Natural killer cell treated with Interleukin-12 subunit alpha and Interleukin-12 subunit beta and Interleukin-15 and Interleukin-18, amount 100 ng/mL, for 72 hours (primary cell): ENCODE measurements at places on chromosomes 13 and 19. TPM values are rescaled to one million over a fixed set of nuclear protein-coding genes. Genes with fewer than 3 reads are reported as not detected.
A peak's percentile ranks its signal among the peaks of the same experiment; 100 is the strongest.

CGB8 gene
- total RNA-seq, result not detected

IL12RB1 gene
- 109 TPM for total RNA-seq

C19orf85 gene
- total RNA-seq, result not detected

AP1M1 gene
- 145 TPM for total RNA-seq

KLHL1 gene
- total RNA-seq, result not detected

C13orf42 gene
- not detected for total RNA-seq

BCL3 gene
- total RNA-seq, result 122 TPM

SDHAF1 gene
- total RNA-seq, result 21.4 TPM

DNA sequence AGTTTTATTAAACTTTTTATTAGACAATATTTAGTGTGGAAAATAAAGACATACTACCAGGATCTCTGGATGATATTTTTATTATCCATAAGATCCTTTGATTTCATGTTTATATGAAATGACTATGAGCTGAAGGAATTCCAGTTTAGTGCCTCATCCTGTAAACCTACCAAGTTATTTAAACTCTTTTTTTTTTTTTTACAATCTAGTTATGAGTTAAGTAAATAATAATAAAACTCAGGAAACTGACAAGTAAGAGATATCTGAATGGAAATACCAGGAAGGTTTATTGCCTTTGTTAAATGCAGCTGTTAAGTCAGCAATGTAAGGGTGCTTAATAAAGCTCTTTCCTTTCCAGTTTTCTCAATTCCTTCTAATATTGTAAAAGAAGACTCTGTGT lies 53.9 kb downstream of the RXFP2 start:
- no peak for DNase-seq
- H3K4me1 ChIP-seq, result no peaks in the 10 kb centered on the region
- H3K27me3 ChIP-seq, result no peaks in the 10 kb centered on the region
- no peaks in the 10 kb centered on the region for H3K36me3 ChIP-seq
- H3K27ac ChIP-seq, result no peak overlapping the region
- no peak overlapping the region for H3K4me3 ChIP-seq

- H3K27ac ChIP-seq, result no peak overlapping the region
- H3K4me1 ChIP-seq, result no peaks in the 10 kb centered on the region
- H3K4me3 ChIP-seq, result no peak overlapping the region
- peaks cover 23% of the 10 kb centered on the region for H3K27me3 ChIP-seq
- no peaks in the 10 kb centered on the region for H3K36me3 ChIP-seq
These were observed 91.0 kb downstream of the COL4A1 start for GRCh38 chr13:110216006-110216397.

DNA sequence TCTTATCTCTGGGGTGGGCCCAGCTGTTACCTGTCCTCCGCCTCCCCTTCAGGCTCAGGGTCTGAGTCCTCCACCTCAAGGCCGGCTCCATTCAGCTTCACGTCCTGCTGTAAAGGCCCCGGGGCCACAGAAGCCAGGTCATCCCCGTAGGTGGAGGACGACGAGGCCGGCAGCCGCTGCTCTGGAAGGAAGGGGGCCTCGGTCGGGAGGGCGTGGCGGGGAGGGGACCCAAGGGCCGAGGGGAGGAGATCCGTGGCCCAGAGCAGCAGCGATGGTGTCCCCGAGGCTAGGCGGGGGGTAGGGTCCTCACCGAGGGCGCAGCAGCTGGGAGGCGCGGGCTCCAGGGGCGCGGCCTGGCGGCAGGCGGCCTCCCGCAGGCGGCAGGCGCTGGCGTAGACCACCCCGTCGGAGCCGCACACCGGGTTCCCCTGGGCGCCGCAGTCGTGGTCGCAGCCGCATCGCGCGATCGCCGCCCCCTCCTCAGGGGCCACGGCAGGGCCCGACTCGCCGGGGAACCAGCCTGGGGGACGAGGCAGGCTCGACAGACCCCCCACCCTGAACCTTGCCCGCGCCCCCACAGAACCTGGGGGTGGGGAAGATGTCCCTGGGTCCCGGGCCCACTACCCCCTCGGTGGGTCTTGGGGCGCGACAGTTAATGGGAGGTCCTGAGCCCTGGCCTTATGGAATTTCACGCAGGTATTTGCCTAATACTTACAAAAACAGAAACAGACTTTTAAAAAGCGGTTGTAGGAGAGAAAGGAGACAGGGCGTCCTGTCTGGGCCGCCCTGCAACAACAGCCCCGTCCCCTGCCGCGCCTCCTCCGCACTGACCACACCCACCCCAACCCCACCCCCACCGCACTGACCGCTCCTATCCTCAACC lies 7.6 kb downstream of the F2RL3 start:
- H3K27me3 ChIP-seq, result no peaks in the 10 kb centered on the region
- peak overlapping the region; percentile 70 for H3K4me3 ChIP-seq
- DNase-seq, result no peak
- peak overlapping the region; percentile 64 for H3K27ac ChIP-seq
- peaks cover 14% of the 10 kb centered on the region for H3K4me1 ChIP-seq
- no peaks in the 10 kb centered on the region for H3K36me3 ChIP-seq

DNA sequence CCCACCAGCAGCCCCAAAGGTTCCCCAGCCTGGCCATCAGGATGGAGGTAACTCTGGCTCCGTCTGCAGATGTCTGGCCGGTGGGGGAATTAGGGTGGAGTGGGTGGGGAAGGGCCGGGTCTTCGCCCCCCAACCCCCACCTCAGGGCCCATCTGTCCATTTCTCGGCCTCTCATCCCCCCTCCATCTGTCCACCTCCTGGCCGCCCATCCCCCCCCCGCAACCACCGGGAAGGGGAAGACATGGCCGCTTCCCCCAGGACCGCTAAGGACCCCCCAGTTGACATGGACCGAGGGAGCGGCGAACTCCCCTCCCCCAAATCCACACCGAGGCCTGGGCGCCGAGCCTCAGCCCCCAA lies 793 bp downstream of the LRFN1 start:
- no peak for DNase-seq
- H3K27ac ChIP-seq, result no peak overlapping the region
- no peaks in the 10 kb centered on the region for H3K36me3 ChIP-seq

- no peak for DNase-seq
- H3K4me1 ChIP-seq, result peaks cover 7% of the 10 kb centered on the region
- H3K36me3 ChIP-seq, result no peaks in the 10 kb centered on the region
- no peak overlapping the region for H3K27ac ChIP-seq
- no peak overlapping the region for H3K4me3 ChIP-seq
These were observed 35.6 kb downstream of the C13orf46 start for GRCh38 chr13:113938246-113938645.

GRCh38 chr13:97003071-97003470 lies 8.8 kb upstream of the OXGR1 start:
- H3K27ac ChIP-seq, result no peak overlapping the region
- no peak overlapping the region for H3K4me3 ChIP-seq
- DNase-seq, result no peak
- no peaks in the 10 kb centered on the region for H3K36me3 ChIP-seq
- no peaks in the 10 kb centered on the region for H3K4me1 ChIP-seq
- peaks cover 34% of the 10 kb centered on the region for H3K27me3 ChIP-seq

DNA sequence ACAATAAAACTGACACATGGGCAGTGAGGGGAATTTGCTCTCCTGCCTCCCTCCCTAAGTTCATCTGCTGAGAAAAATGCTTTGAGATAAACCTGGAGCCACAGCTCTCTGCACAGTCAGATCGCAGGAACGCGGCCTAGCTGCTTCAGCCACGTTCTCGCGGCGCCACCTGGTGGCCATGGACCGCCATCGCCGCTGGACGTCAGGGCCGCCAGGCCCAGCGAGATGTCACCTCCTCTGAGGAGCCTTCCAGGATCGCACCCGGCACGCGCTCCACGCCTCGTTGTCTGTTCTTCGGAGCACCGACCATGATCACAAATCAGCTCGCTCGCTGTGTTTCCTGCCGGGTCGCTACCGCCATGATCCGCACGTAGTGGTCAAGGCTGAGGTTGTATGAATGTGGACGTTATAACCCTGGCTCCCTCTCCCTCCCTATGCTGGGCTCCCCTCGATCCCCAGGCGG lies 20.6 kb upstream of the USP29 start:
- no peak overlapping the region for H3K4me3 ChIP-seq
- peaks cover 13% of the 10 kb centered on the region for H3K27me3 ChIP-seq
- H3K4me1 ChIP-seq, result peaks cover 6% of the 10 kb centered on the region
- H3K27ac ChIP-seq, result no peak overlapping the region

- H3K4me3 ChIP-seq, result peak overlapping the region; percentile 96
- peaks cover 8% of the 10 kb centered on the region for H3K36me3 ChIP-seq
- no peaks in the 10 kb centered on the region for H3K27me3 ChIP-seq
- H3K4me1 ChIP-seq, result peaks cover 51% of the 10 kb centered on the region
These were observed 558 bp upstream of the PPAN start for GRCh38 chr19:10105509-10106099.

DNA sequence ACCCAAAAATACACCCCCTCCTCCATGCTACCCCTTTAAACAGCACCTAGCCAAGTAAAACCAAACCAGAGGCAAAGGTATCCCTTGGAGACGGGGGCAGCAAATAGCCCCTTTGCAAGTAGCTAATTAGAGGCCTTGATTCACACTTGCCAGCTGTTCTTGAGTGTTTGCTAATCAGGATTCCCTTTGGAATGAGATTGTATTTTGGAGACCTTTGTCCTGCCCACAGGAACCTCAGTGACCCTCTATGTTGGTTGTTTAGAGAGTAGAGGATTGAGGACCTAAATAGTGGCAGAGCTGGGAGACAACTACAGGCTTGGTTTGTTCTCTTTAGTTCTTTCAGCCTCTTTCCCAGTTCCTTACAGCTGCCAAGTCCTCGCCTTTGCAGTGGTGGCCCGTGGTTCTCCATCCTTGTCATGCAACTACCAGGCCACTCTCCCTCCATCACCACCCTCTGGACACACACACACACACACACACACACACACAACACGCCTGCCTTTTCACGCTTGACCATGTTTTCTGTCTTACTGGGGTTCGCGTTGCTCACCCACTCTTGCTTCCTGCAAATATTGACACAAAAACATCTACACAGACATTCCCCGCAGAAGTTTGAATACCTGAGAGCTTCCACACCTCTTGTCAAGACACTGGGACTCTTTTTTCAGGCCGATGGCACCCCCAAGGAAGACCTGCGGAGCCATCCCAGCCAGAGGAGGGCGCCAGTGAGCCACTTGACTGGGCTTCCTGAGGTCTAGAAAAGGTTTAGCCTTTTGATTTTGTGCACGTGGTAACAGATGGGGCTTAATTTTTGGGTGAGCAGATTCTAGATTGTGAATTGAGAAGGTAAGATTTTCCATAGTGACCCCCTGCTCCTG lies 80.0 kb upstream of the GPR183 start:
- DNase-seq, result peak; percentile 73
- no peaks in the 10 kb centered on the region for H3K27me3 ChIP-seq
- peaks cover 26% of the 10 kb centered on the region for H3K4me1 ChIP-seq
- H3K4me3 ChIP-seq, result no peak overlapping the region
- H3K27ac ChIP-seq, result no peak overlapping the region

- no peaks in the 10 kb centered on the region for H3K27me3 ChIP-seq
- H3K27ac ChIP-seq, result no peak overlapping the region
- no peak overlapping the region for H3K4me3 ChIP-seq
These were observed 356.1 kb downstream of the FGF14 start for GRCh38 chr13:102045731-102046130.

- DNase-seq, result no peak
- no peak overlapping the region for H3K27ac ChIP-seq
- peaks cover 9% of the 10 kb centered on the region for H3K27me3 ChIP-seq
- no peaks in the 10 kb centered on the region for H3K4me1 ChIP-seq
These were observed 131.8 kb downstream of the KCTD12 start for GRCh38 chr13:76754414-76754813.

DNA sequence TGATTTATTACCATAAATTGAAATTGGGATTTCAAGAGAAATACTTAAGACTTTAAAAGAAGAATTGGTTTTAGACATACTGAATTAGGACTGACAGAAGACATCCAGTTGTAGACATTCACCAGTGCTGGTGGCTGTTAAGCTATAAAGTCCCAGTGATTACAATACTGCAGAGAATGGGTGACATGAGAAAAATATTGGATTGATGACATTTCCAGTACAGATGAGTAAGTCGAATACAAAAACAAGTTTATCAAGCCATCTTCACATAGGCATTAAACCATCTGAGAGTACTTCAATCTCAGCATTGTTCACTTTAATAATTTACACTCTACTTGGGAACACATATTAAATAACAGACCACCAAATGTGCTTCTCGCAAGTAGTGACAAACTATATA lies 66.8 kb downstream of the TBC1D4 start:
- H3K4me3 ChIP-seq, result no peak overlapping the region
- no peak overlapping the region for H3K27ac ChIP-seq
- H3K36me3 ChIP-seq, result no peaks in the 10 kb centered on the region
- peaks cover 3% of the 10 kb centered on the region for H3K27me3 ChIP-seq
- H3K4me1 ChIP-seq, result peaks cover 13% of the 10 kb centered on the region

DNA sequence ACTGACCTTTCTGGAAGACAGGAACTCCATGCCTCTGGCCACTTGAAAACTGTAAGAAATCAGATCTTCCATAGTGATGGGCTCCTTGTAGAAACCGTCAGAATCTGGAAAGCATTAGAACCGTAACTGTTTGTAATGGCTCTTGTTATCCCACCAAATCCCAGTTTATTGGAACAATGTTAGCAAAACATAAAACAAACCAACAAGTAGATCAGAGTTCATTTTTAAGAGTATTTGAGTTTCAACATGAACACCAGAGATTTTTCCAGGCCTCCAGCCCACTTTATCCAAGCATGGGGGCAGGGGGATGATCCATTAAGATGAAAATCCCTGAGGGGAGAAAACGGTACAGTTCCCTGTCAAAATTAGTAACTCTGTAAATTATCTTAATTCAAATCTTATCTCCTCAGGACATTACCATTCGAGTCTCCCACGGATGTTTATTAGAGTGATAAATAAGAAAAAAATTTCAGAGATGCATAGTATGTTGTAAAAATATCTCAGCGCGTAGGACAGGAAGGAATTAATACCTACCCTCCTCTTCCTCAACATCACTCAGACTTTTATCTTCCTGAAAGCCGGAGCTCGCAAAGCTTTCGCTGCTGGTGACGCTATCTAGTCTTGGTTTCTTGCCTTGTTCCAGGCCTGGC lies 172.5 kb downstream of the FLT1 start:
- no peaks in the 10 kb centered on the region for H3K4me1 ChIP-seq
- no peak for DNase-seq
- H3K27ac ChIP-seq, result no peak overlapping the region
- H3K36me3 ChIP-seq, result no peaks in the 10 kb centered on the region

- H3K27ac ChIP-seq, result no peak overlapping the region
- no peaks in the 10 kb centered on the region for H3K4me1 ChIP-seq
- H3K4me3 ChIP-seq, result no peak overlapping the region
- peaks cover 11% of the 10 kb centered on the region for H3K27me3 ChIP-seq
- H3K36me3 ChIP-seq, result no peaks in the 10 kb centered on the region
These were observed 11.6 kb downstream of the CNFN start for GRCh38 chr19:42378225-42379215.

DNA sequence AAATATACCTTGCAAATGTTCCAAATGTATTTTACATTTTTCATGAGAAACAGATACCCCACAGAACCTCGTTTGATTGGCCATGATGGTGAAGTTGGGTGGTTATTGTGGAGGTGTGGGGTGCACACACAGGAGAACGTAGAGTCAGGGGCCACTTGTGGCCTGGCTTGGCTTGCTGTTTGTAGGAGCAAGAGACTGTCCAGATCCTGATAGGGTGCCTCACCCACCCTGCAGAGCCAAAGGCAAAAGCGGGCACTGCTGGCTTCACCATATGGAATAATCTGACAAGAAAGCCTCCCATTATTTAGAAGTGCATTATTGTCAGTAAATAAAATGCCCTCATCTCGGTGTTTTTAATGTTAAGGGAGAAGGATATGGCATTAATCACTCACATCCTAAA lies 330.2 kb downstream of the TEX29 start:
- no peaks in the 10 kb centered on the region for H3K4me1 ChIP-seq
- H3K36me3 ChIP-seq, result no peaks in the 10 kb centered on the region
- no peak for DNase-seq
- no peak overlapping the region for H3K4me3 ChIP-seq
